ENCODE measurements at places on chromosomes 13 and 19.
A peak's percentile ranks its signal among the peaks of the same experiment; 100 is the strongest.

DNA sequence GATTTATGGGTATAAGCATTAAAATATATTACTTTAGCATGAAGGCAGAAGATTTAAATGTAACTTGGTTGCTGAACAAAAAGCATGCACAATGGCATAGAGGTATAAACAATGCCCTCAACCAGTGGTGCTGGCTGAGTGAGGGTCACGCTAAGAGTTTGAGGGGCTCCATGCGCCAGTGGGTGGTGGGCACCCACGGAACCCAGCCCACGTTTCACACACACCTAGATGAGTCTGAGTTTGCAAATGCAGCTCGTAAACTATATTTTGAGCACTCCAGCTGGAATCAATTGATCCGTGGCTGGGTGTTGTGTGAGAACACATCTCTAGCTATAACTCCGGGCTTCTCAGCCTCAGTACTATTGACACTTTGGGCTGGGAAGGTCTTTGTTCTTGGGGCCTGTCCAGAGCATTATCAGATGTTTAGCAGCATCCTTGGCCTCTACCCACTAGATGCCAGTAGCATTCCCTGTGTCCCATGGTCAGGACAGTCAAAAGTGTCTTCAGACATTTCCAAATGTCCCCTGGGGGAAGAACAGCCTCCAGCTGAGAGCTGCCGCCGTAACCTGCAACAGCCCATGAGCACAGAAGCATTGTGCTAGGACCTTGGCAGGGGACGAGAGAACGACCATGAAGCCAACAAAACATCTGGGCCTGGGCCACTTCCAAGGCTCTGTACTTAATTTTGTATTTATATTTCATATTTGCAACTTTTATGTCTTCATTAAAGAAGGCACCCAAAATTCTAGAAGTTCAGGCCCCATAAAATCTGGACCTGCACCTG, 108.1 kb upstream of the SOX1 start:
- no peak for DNase-seq

GRCh38 chr19:32350987-32351348, 5.6 kb downstream of the ZNF507 start:
- DNase-seq: no peak

DNA sequence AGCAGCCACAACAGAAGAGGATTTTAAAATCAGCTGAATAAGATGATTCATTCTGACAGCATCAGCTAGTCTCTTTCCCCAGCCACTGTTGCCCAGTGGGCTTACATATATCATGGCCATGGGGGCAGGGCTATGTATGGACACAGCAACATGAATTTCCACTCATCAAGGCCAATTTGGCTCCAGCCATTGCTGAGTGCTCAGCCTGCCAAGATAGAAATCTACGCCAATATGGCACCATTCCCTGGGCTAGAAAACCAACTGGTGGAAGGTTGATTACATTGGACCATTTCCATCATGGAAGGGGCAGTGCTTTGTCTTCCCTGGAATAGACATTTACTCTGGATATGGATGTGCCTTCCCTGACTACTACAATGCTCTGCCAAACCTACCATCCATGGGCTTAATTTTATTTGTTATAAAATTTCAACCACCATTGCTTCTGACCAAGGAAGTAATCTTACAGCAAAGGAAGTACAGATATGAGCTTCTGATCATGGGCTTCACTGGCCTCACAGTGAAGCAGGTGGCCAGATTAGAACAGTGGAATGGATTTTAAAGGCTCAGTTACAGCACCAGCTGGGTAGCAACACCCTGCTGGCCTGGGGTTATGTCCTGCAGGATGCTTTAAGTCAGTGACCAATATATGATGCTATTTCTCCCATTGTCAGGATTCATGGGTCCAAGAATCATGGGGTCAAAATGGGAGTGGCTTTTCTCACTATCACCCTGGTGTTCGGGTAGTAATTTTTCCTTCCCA, 9.8 kb upstream of the ALOX5AP start:
- DNase-seq: peak; percentile 91

DNA sequence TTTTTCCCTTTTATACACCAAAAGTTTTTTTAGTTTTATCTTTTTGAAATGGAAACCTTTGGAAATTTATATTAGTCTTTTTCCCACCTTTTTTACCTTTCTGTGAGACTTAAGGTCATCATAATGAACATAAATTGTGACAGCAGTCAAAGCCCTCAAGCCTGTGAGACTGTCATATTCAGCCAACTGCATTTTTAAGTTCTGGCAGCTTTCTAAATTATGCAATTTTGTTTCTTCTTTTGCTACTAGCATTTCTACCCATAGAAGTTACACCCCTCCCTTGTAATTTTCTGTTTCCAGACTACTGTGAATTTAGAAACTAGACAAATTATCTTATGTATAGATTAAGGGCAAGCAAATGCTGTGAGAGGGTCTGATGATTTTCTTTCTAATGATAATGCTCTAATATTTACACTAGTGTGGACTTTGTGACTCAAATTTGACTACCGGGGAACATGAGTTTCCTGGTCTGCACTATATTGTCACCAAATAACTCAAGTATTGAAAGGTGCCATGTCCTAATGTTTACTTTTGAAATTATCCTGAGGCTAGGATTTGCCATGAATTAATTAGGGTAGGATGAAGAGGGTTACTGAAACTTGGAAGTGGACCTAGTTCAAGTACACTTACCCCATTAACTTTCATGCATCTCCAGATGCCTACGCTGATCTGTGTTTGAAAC, 43.7 kb downstream of the FRY start:
- no peak for DNase-seq

- no peak for DNase-seq
Observed at GRCh38 chr19:33868788-33869412, 72.2 kb downstream of the KCTD15 start.

- no peak for DNase-seq
Observed at GRCh38 chr13:47066226-47066625, 169.4 kb upstream of the HTR2A start.

- no peak for DNase-seq
Observed at GRCh38 chr13:89832827-89833226, 1514.7 kb upstream of the MIR17HG start.

DNA sequence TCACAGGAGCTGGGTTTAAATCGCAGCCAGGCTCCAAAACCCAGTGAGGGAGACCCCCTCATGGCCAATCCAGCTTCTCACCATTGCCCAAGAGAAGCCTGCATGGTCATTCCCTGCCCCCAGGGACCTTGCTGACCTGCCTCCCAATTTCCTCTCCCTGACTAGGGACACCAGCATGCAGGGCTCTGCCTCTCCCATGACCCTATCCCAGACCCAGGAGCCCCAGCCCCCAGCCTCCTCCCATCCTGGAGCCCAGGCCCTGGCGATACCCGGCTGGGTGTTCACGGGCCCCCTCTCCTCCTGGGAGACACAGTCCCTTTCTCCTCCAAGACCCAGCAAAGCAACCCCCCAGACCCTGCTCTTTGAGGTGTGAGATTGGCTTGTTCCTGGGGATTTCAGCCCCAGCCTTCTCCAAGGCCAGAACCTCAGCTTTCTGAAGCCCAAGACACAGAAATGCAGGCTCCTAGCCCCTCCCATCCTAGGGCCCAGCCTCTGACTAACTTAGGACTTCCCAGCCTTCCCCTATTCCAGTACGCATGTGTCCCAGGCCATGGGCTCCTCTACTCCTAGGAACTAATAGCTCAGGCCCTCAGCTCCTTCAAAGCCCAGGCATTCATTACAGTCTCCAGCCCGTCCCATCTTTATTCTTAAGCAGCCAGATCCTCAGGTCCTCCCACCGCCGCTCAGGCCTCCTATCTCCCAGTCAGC, 1.1 kb downstream of the GYS1 start:
- DNase-seq: peak; percentile 31

DNA sequence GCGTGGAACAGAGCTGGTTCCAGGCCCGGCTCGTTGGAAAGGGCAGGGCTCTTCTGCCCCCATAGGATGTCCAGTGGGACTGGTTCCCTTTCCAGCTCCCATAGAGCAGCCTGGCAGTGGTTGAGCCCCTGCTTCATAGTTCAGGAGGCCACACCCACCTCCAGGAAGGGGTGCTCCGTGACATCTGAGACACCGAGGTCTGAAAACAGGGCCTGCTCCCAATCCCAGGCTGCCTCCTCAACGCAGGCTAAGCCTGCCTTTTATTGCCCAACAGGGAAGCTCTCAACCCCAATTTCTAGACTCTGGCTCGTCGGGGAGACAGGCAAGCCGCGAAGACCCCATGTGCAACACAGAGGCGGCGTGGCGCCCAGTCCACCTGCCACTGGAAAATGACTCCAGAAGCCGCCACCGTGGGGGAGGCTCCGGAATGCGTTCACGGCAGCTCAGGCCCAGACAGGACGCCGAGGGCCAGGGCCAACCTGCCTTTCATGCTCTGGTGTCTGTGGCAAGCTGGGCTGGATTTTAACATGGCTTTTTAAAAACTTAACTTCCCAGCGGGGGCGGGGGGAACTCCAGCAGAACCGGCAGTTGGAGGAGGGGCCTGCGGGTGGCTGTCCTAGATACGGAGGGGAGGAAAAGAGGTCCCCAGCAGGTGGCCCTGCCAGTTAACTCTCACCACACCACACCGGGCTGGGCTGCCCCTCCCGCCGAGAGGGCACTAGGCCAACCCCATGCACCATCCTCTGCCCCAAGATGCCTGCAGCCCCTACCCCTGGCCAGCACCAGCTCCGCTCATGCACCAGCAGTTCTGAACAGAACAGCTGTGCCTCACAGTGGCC, 17.9 kb upstream of the TINCR start:
- DNase-seq: peak; percentile 58

DNA sequence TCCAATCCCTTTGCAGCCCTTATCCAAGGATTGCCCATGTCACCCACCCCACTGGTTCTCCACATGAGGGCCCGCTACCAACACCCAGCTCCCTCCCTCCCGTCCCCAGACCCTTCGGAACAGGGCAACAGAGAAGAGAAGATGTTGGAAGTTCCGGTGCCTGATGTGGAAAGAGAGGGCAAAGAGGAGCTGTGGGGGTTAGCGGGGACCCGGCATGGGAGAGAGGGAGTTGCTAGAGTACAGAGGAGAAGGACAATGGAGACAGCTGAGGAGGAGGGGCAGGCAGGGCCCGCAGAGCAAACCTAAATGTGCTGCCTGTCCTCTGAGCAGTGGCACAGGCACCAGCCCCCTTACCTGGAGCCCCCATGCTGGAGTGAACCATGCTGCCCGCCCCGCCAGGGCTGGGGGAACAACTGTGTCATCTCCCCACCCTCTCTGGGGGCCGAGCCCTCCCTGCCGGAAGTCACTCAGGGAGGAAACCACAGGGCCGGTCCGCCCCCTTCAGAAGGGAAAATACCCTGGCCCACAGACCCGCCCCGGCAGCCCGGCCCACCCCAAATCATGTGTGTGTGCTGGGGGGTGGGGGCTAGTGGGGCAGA, at the start of gene POU2F2:
Gene POU2F2, minus strand, starts transcription at position 417 of the 599 bp plus-strand sequence. Its CDS starts 35 bp downstream, at position 382.
- DNase-seq: no peak

- DNase-seq: no peak
Observed at GRCh38 chr13:50069261-50069660, 54.0 kb downstream of the KCNRG start.

- DNase-seq: no peak
Observed at GRCh38 chr19:13315495-13315894, 165.3 kb downstream of the IER2 start.

DNA sequence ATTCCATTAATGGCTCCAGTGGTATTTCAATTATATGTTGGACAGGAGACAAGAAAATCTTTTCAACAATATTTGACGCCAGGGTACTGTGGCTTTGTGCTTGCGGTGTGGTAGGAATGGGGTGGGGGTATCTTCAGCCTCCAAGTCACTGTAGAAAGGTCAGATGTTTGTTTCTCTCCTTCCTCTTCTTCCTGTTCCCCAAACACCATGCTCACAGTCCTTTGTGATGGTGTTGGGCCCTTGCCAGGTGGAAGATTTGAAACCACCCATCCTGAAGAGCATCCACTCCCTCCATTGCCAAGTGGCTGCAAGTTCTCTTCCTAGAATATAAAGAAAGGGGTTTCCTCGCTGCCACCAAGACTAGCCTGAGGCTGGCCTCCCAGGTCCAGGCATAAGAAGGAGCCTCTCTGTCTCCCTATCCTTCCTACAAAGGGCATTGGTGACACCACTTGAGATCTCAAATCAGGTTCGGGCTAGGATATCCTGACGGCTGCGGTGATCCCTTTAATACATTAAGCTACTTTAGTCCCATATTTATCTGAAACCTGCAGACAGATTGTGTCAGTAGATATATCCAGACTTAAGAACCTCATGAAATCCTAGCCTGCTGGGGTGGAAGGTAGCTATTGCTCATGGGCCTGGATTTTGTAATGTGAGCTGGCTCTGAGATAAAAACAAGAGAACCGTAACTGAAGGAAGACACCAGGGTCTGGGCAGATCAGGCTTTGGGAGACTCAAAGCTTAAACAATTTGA, 64.3 kb upstream of the SIAH3 start:
- DNase-seq: no peak

DNA sequence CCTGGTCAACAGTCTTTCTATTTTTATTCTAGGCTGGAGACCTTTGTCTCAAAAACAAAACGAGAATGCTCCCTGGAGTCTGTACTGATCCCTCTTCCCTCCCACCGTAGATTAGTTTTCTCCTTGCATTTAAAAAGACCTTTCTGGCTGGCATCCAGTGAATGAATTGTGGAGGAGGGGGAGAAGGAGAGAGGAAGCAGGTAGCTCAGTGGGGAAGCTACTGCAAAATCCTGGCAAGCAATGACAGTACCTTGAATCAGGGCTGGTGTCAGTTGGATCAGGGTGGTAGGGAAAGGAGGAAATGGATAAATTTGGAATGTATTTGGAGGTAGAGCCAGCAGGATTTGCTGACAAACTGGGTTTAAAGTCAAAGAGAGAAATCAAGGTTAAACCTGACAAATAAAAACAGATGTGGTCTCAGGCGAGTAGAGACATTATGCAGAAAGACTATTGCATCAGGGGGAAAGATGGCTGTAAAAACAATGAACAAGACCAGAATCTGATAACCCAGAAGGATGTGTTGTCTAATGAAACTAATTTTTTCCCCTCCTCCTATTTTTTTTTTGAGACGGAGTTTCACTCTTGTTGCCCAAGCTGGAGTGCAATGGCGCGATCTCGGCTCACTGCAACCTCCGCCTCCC, 3.5 kb upstream of the CYP2S1 start:
- DNase-seq: no peak

DNA sequence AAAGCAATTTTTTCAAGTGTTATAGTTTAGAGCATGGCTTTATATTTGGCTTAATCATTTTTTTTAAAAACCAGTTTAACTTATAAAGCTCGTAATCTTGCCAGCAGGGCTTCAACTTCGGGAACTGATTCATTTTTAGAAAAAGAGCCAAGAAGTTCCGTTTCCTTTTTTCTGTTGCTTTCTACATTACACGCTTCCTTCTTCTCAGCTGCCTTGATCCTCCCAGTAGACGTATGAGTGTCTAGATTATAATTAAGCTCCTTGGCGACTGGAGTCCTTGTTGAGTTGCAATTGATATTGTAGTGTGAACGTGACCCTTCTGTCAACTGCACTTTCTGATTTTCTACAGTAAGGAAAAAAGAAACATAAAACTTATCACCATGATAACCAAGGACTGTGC, 497.2 kb downstream of the DIAPH3 start:
- no peak for DNase-seq

- DNase-seq: no peak
Observed at GRCh38 chr13:74070513-74070912, 63.7 kb downstream of the KLF12 start.

DNA sequence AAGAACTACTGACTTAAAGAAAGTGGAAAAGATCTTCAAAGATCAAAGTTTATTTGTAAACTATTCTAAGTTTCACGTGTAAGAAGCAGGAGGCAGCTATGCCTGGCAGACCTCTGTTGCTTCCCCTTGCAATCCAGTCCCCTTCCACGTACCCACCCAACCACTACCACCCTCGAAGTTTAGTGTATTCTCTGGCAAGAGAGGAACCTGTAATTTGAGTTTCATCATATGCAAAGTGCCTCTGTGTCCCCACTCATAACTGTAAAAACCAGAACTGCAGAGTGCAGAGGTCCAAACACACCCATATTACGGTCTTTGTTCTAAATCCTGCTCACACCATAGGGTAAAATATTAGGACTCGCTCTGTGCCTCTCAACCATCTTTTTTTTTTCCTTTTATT, 75.8 kb upstream of the FRY start:
- DNase-seq: no peak
